ENCODE measurements at places on chromosomes 1 and 21.

- DNase-seq, result no peak
These were observed 55.8 kb downstream of the SLC9A1 start for GRCh38 chr1:27099135-27099586.

- DNase-seq, result no peak
These were observed 7.1 kb upstream of the IER5 start for GRCh38 chr1:181081395-181081794.

- DNase-seq, result no peak
These were observed 29.3 kb downstream of the MYOG start for GRCh38 chr1:203056516-203056915.

DNA sequence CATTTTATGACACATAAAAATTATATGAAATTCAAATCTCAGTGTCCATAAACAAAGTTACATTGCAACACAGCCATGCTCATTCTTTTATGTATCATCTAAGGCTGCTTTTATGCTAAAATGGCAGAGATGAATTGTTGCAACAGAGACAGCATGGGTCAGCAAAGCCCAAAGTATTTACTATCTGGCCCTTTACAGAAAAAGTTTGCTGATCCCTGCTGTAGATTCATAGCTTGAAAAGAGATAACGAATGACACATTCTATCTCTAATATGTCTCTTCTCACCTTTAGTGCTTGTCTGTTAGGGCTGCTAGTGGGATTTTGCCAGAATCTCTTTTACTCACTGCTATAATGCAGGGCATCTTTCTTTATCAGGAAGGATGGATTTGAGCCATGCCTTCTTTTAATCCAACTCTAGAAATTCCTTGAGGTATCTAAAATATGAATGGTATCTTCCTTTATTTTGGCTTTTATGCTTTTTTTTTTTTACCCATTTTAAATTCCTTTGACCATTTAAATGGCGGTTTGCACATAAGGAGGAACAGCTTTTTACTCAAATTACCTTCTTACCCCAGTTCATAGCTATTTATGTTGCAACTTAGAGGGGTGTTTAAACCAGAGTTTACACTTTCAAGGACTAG, 598.2 kb downstream of the PLPP3 start:
- DNase-seq, result no peak

- DNase-seq, result no peak
These were observed 17.1 kb downstream of the NUDC start for GRCh38 chr1:26938659-26939025.

DNA sequence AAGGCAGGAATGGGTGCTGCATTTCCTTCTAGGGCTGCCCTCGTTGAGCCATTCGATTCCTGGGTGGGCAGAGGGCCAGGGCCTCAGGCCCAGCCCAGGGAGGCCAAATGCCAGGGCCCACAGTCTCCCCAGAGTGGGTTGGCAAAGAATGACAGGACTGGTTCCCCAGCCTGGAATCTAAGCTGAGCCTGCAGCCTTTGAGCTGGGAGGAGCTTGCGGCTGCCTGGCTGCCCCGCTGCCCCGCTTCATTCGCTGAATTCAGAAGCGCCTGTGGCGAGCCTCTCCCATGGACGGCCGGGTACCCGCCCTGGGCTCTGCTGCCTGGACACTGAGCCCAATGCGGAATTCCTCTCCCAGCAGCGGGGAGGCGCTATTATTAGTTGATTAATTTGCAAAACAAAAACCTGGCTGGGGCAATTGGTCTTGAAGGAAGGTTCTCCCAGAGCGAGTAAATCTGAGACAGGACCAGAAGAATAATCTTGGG, 32.3 kb upstream of the TARDBP start:
- DNase-seq, result no peak

- DNase-seq, result no peak
These were observed 22.6 kb downstream of the DMBX1 start for GRCh38 chr1:46512135-46512791.

DNA sequence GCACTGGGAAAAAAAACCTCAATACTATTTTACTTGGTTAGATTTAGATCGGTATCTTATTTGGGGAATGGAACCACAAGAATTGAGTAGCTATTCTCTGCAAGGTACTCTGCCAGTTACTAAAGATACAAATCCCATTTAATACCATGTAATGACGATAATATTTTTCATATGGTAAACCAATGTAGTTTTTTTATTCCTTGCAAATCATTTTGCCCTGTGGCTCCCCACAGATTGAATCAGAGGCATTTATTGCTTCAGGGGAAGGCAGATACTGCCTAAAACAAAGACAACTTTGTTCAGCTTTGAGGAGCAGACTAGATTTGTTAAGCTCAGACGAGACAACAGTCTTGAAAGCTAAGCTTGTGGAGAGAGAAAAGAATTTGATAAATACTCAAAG, 226.7 kb upstream of the RUNX1 start:
- DNase-seq, result no peak

GRCh38 chr1:86460998-86461397, 7.7 kb upstream of the CLCA1 start:
- DNase-seq, result no peak

GRCh38 chr1:179709841-179710329, 33.2 kb upstream of the FAM163A start:
- DNase-seq, result peak; percentile 91

GRCh38 chr1:92886886-92887419, 55.1 kb downstream of the RPL5 start:
- no peak for DNase-seq

DNA sequence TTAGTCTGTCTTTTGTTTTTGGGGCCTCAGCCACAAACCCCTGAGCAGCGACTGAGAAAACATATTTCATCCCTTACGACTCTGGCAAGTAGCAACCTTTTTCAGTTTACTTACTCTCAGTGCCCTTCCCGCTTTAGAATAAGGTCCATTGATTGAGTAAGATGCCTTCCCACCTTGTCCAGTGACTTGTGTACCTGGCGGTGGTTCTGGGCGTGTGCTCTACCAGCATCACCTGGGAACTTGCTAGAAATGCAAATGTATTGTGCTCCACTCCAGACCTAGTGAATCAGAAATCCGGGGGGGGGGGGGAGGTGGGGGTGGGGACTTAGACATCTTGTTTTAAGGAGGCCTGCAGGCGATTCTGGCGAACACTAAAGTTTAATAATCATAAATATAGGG, 72.1 kb downstream of the S1PR1 start:
- no peak for DNase-seq

DNA sequence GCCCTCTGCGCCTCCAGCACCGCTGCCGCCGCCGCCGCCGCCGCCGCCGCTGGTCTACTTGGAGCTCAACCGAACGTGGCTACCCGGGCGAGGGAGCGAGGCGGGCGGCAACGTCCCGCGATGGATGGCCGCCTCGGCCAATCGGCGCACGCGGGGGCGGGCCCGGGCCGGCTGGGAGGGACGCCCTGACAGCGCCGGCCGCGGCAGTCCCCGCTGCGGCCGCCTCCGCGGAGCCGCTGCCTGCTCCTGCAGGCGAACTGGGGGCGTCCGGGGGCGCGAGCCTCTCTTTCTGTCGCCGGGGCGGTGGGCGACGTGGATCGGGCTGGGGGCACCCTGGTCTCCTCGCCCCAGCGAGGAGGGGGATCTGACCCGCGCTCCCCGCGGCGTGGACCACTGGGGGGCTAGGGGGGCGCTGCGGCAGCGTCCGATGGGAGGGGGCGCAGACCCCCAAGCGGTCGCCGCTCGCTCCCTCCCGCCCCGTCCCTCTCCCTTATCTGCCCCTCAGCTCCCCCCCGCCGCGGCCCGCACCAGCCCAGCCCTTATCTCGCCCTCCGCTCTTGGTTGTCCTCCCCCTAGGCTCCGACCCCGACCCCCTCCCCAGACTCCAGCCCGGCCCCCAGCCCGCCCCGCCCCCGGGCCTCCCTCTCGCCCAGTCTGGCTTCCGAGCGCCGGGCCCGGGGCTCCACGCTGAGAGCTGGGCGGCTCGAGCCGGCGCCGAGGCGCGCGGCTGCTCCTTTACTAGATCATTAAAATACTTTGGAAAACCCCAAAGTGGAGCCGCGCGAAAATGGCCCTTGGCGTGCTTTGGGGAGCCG, at the start of gene SSBP3:
TSS of gene SSBP3 (minus strand) at position 56 of the 815 bp plus-strand sequence.
- peak; percentile 77 for DNase-seq

GRCh38 chr21:29677326-29677725, 262.5 kb downstream of the GRIK1 start:
- no peak for DNase-seq

GRCh38 chr1:109641861-109642260, 14.0 kb upstream of the GSTM4 start:
- no peak for DNase-seq

DNA sequence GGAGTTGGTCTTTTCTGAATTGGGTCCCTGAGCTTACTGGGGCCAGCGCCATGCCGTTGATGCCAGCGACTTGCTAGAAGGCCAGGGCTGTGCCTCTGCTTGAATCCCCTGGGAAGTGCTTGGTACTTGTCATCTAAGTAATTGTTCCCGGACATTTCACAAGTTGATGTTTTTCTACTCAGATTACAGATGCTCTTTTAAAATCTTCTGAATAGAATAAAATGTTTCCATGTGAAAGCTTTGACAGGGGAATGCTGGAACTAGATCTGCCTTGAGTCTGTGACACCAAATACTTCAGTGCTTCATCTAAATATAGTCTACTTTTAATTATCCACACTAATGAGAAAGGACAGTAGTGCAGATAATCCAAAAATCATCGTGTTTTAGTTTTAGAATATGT, 38.3 kb downstream of the PTGFRN start:
- no peak for DNase-seq

- no peak for DNase-seq
These were observed 69.8 kb downstream of the TPR start for GRCh38 chr1:186304982-186305949.

GRCh38 chr1:113042285-113043143, 30.5 kb upstream of the LRIG2 start:
- peak; percentile 89 for DNase-seq

GRCh38 chr1:82464362-82465001, 663.7 kb downstream of the ADGRL2 start:
- DNase-seq, result no peak

GRCh38 chr1:154758346-154758745, 111.7 kb downstream of the KCNN3 start:
- DNase-seq, result no peak

GRCh38 chr1:1243807-1244191, 2.7 kb downstream of the C1QTNF12 start:
- DNase-seq, result no peak

GRCh38 chr1:205858141-205858961, 8.4 kb upstream of the PM20D1 start:
- DNase-seq, result no peak

DNA sequence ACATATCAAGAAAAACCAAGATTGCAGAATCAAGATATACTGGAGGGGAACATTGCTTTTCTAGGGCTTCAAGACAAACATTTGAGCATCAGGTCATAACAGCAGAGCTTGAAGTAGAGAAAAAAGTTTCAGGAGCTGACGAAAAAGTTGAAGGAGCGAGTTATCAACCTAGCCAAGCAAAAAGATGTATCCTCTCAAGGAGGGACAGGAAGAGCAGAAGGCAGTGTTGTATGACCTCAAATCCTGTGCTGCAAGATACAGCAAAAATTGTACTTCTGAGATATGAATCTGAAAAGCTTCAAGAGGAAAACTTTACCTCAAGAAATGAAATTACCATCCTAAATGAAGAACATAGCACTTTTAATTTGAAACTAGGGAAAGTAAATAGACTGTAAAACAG, 153.1 kb downstream of the AK5 start:
- no peak for DNase-seq

DNA sequence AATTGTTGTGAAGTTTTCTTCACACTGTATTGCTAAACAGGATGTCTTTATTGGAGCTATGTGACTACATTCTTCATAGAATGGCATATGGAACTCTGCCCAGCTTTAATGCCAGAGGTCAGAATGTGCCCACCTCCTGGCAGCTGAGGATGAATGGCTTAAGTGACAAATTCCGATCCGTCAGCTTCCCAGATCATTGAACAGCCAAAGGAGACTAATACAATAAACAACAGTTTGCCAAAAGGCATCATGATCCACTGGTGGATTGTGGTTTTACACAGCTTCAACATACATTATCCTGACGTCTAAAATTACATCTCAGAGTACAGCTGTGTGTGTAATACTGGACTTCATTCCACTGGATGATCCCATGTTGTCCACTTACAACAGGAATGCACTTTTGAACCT, 68.7 kb upstream of the C1orf105 start:
- DNase-seq, result no peak

- DNase-seq, result no peak
These were observed 328 bp upstream of the KDF1 start for GRCh38 chr1:26960625-26960966.

DNA sequence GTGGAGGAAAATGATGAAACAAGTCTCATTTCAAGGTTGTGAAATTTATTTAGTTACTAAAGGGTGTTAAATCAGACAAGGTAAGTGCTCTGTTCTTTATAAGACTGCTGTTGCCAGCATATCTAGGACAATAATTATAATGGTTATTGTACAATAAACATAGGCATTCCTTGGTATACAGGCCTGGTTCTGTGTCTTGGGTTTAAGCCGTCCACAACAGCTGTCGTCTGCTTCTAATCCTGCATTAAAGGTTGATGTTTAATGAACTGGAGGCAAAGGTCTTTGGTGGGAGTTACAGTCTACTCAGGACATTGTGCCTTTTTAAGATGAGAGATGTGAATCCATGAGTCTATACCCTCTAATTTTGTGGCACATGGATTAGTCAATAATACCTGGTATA, 23.4 kb upstream of the FMO4 start:
- no peak for DNase-seq

GRCh38 chr1:37137601-37138000, 103.3 kb upstream of the GRIK3 start:
- no peak for DNase-seq

DNA sequence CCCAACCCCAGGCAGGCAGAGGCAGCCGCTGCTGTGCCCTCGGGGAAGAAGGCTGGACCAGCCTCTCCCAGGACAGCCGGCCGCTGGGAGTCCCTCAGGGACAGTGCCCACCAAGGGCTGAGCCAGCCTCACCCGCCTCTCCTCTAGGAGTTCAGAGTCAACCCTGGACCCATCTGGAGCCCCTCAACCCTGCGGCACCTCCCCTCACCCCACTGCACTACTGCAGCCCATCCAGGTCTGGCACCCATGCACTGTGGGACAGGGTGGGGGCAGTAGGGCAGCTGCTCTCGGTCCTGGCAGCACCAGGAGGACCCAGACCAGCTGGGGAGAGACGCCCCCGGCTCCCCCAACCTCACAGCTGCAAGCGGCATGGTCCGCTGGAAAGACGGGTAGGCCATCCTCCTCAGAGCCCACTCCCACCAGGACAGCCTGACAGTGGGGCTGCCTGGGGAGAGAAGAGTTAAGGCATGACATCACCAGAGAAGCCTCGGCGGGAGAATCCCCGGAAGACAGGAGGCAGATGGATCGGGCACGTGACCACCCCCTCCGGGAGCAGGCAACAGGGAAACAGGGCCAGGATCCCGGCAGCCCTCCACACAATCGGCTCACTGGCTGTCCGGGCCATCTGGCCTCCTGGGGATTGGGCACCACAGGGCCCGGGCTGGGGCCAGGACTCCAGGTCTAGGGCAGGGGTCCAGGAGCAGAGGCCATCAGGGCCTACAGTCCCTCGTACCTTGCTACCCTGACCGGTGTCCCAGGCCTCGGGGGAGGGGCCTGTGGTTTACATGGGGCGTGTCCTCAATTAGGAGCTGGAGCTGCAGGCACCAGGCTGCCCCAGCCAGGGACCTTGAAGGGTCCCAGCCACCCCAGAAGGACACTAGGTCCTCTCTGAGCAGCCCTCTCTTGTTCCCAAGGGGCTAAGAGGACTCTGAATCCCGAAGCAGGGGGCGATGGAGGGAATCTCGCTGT, 3.1 kb downstream of the ACAP3 start:
- DNase-seq, result no peak

GRCh38 chr1:17826165-17826488, 71.0 kb downstream of the ACTL8 start:
- no peak for DNase-seq

Data from pulmonary artery endothelial cell (primary cell).